GM20000 (cell line): ENCODE measurements at places on chromosomes 12 and 14.

GRCh38 chr12:110742096-110742717 lies 484 bp downstream of the PPP1CC start:
- no peak for DNase-seq

GRCh38 chr12:49039421-49040363 lies 20.9 kb downstream of the KMT2D start:
- no peak for DNase-seq

DNA sequence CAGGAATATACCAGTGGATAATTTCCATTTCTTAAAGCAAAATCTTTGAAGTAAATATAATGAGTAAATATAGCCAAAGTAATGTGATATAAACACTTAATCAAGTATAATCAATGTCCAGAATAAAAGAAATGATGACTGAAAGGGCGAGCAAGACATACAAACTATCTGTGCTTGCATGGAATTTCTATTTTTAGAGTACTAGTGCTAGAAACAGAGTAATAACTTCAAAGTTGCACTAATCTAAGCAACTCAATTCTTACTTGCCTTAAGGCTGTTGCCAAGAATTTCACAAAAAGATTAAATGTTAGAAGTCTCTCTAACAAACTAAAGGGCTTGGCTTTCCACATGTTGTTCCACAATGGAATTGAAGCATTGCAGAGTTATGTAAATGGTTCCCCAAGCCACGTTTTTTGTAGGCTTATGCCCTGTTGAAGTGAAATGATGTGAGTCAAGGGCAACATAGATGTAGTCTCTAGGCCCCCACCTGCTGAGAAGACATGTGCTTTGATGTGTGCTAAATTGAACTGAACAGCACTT lies 175.0 kb upstream of the LMNTD1 start:
- DNase-seq: no peak

DNA sequence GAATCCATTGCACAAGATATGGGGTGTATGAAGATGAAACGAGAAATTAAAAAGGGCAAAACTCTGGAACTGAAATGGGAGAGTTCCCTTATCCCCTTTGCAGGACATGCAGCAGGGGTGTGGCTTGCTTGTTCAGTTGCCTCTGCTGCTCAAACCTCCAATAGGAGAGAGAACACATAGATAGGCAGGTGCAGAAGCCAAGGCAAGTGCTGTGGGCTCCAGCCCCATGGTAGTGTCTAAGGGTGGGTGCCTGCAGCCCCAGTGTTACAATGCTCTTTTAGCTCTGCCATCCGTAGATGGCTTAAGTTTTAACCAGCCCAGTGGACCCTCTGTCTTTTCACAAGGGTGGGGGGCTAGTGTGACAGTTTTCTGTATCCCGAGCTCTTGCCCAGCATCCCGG lies 69.7 kb downstream of the CMAS start:
- no peak for DNase-seq

DNA sequence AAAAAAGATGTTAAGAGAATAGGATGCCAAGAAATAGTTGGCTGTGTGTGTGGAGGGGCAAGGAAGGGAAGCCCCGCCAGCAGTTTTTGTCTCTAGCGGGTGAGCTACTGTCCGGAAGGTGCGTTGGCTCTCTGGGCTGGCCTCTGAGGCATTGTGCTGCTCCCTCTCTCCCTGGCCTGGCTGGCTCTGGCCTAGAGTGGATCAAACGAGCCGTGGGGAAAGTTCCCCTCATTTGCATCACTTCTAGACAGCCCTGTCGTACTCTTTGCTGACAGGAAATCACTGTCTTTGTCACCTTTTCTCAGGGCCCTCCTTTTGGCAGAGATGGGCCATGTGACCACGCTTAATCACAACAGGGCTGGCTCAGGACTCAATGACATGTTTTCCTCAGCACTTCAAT lies 236.1 kb upstream of the NPAS3 start:
- DNase-seq: peak; percentile 3

- DNase-seq: no peak
Measured at GRCh38 chr14:21030531-21030930, 514 bp downstream of the TPPP2 start.

- no peak for DNase-seq
Measured at GRCh38 chr14:24331731-24332267, 3.1 kb downstream of the ADCY4 start.

DNA sequence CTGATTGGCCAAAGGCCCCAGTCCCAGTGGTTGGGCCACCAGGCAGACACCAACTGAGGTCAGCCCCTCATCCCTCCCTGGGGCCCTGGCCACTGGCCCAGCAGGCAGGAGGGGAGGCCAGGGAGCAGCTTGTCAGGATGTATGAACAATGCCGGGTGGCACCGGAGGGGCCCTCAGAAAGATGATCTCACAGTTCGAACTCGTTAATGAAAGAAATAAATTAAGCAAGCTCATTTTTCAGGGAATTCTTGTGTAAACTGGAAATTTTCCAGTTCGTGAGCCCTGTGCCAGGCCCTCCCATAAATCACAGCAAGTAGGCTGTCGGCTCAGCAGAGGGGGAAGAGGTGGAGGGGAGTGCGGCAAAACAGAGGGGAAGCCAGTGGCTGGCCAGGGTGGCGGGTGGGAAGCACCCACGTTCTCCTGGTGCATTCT lies 177.0 kb upstream of the VASH1 start:
- DNase-seq: no peak

DNA sequence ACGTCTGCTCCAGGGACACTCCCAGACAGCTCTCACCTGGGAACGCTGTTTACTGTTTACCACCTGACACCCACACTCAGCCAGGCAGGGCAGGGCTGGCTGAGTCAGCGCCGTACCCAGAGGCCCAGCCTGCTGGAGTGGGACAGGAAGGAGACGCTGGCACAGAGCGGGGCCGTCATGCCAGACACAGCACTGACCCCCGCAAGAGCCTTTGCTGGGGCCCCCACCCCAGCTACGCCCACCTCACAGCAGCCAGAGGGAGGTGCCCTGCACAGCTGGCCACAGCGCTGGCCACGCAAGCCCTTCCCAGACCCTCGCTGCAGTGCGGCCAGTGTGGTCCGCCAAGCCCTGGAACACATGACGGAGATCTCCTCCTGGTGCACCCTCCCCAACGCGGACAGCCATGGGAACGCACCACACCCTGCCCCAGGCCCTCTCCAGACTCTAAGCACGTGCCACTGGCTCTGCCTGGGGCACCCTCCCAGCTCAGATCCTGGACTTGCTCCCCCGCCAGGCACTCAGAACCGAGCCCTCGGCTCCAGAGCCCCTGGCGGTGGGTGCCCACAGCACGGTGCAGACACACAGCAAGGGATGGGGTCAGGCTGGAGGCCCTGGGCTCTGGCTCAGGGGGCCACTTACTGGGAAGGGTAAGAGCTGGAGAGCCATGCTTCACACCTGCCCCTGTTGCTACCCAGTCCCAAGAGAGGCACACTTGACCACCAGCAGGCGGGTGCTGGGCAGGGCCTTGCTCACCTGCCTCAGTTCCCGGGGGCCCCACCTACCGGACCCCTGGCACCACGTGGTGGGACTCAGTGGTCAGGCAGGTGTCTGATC lies 5.7 kb downstream of the AHNAK2 start:
- DNase-seq: no peak

GRCh38 chr14:101402936-101403660 lies 158.2 kb upstream of the DIO3 start:
- no peak for DNase-seq

- DNase-seq: no peak
Measured at GRCh38 chr14:23939607-23940326, 13.8 kb upstream of the DHRS4 start.

DNA sequence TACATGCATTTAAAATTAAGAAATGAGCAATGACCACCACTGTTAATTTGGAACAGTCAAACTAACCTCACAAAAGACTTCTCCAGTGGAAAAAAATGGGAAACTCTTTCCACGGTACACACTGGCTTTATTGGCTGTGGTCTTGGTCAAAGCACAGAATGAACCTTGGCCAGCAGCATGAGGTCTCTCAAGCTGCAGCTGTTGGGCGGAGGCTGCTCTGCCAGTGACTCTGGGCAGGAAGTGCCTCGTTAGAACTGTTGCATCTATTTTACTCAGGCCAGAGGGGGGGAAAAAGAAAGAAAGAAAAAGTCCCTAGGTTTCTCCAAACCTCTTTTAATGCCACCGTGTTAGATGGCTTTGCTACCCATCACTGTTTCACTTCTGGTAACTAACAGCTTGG lies 279.8 kb upstream of the DIO2 start:
- no peak for DNase-seq

DNA sequence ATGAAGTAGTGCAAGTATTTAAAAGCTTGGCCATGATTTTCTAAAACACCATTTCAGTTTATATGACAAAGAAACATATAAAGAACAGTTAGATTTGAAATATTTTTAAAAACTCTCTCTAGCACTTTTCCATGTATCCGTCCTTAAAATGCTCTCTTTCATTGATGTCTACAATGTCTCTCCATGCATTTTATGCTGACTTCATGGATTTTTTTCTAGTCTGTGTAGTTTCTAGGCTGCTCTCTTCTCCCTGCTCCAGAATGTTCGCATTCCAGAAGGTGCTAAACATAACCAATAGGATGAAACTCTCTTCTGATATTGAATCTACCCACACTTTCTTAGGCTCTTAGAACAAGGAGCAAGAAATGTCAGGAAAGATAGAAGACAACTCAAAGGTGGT lies 124.8 kb downstream of the PLCZ1 start:
- no peak for DNase-seq

DNA sequence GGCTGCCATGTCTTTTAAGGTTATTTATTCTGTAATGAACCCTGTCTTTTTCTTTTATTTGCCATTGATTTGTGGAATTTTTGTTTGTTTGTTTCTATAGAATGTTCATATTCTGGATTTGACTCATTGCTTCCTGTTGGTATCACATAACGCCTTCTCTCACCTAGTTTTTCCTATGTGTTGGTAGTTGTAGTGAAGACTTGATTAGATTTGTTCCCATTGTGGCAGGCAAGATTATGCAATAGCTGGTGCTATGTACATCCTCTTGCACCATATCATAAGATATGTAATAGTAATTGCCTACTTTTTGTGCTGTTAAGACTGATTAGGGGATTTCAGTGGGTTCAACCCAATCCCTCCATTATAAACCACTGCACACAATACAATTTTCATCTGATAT lies 3.9 kb upstream of the KRT6B start:
- DNase-seq: no peak

DNA sequence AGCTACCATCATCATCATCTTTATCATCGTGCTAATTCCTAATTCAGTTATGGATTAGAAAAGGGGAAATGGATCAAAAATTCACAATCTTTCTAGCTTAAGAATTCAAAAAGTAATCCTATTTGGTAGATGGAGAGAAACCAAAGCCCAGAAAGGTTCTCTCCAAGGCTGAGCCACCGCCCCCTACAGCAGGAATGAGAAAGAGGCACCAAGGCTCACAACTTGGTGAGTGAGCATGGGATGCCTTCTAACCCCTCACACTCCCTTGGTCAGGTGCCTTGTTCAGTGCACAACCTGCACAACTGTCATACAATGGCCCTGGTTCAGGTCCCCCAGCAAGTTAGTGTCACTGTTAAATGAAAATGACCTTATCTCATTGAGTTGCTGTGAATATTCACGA lies 171.5 kb downstream of the ANO2 start:
- DNase-seq: no peak

- peak; percentile 89 for DNase-seq
Measured at GRCh38 chr14:77498120-77498979, at the start of gene ISM2. Gene ISM2, minus strand, starts transcription at chr14:77498816. Its CDS starts 23 bp downstream, at chr14:77498793.

DNA sequence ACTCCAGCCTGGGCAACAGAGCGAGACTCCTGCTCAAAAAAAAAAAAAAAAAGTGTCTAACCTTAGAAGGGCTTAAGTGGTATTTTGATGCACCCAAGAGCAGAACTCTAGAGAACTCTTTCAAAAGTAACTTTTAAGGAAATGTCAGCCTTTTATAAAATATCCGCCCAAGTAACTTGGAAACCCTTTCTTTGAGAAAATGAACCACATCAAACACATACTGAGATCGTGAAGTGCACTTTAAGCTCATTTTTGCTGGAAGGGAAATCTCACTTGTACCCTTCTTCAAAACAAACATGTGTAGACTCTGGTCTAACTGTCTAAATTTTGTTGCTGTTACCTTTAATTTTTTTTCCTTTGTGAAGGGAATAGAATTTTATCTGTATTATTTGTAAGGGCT lies 5.5 kb downstream of the C12orf56 start:
- DNase-seq: no peak

DNA sequence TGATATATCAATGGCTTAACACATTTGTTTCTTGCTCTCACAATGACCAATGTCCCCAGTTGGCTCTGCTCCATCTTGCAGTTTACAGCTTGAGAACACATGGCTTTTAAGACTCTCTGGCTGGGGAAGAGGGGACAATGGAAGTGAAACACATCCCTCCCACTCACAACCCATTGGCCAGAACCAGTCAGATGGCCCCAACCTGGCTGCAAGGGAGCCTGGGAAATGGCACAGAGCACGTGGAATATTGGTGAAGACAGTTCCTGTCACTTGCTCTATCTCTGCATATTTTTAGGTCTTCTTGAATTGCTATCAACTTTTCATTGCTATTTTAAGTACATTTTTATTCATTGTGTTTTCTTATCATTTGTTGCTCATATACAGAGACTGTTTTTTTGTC lies 345.4 kb downstream of the MED13L start:
- DNase-seq: no peak

DNA sequence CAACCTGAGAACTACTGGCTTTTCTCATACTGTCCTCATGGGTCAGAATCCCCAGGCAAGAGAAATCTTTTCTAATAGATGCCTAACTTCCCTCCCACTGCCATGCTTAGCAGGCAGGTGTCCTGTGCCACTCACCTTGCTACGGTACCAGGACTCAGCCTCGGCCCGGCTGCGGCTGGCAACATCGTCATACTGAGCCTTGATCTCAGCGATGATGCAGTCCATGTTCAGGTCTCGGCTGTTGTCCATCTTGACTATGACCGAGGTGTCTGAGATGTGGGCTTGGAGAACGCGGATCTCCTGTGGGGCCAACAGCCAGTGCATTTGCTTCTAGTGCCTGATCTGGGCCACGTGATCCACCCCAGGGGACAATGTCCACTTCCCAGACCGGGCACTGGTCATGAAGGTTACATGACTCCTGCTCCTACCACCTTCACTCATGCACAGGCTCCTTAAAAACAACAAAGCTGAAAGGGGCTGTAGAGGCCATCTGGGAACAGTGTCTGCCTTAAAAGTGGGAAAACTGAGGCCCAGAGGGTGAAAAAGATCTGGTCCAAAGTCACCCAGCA lies 4.1 kb downstream of the KRT85 start:
- no peak for DNase-seq

- DNase-seq: no peak
Measured at GRCh38 chr12:113242026-113242418, 20.8 kb downstream of the TPCN1 start.

- DNase-seq: no peak
Measured at GRCh38 chr12:79560225-79560889, 130.4 kb downstream of the PAWR start.

- no peak for DNase-seq
Measured at GRCh38 chr12:58364389-58365086, 423.2 kb downstream of the ATP23 start.

- DNase-seq: no peak
Measured at GRCh38 chr14:99523704-99524055, 42.5 kb downstream of the CCNK start.

GRCh38 chr12:89567691-89568239 lies 41.9 kb upstream of the POC1B start:
- no peak for DNase-seq

- DNase-seq: no peak
Measured at GRCh38 chr14:45252366-45253069, 484 bp downstream of the MIS18BP1 start.
